ENCODE measurements at places on chromosomes 3 and 15.

DNA sequence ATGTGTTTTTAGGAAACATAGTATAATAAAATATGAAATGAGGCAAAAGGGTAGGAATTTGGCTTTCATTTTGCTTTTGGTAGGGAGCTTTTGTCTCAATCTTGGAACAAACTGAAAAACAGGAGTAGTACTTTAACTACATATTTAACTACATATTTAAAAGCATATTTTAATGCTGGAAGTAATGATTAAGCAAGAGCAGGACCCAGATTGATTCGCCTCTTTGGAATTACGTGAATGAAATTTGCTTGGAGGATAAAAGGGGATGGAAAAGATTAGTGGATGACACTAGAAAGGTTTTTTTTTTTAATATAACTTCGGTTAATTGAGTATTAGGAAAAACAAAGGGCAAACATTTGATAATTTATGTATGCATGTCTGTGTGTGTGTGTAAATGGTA lies 11.2 kb upstream of the TMEM212 start:
- no peak for DNase-seq

GRCh38 chr3:132342183-132342582 lies 25.0 kb downstream of the ACP3 start:
- DNase-seq = no peak

DNA sequence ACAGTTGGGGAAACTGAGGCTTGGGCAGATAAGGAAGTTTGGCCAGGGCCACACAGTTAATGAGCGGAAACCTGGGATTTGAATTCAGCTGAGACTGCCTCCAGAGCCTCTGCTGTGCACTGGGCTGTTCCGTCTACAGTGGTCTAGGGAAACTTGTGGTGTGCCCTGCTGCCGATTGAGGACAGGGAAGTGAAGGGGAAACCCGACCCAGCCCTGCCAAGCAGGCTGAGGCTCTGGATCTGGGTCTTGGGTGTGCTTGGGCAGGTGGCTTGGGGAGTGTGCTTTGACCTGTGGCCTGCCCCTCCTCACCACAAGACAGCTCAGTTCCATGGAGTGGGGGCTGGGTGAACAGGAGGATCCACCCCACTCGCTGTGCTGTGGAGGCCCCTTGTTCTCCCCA lies 17.6 kb downstream of the NISCH start:
- no peak for DNase-seq

DNA sequence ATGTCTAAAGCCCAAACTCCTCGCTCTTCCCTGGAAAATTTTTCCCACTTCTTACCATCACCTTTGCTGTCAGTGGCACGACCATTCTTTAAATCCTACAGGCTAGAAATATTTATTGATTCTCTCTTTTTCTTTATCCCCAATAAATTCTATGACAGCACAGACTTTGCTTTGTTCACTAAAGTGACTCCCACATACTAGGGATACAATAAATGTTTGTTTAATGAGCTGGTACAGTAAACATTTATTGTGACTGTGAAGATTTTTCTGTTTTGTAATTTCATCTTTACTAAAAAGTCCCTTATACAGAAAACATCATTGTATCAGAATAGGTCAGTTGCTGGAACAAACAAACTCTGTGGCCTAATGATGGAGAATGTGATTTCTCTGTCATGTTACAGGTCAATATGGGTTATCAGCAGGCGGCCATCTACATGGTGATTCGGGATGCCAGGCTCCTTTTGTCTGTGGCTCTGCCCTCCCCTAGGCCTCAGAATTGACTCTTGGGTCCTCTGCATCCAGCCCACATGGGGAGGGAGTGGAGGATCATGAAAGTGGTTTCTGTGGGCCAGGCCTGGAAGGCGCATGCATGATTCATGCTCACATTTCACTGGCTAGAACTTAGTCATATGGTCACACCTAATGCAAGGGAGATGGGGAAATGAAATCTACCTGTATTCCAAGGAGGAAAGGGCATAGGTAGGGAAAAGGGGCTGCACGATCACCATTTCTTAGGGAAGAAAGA lies 22.7 kb upstream of the KNG1 start:
- DNase-seq = no peak

DNA sequence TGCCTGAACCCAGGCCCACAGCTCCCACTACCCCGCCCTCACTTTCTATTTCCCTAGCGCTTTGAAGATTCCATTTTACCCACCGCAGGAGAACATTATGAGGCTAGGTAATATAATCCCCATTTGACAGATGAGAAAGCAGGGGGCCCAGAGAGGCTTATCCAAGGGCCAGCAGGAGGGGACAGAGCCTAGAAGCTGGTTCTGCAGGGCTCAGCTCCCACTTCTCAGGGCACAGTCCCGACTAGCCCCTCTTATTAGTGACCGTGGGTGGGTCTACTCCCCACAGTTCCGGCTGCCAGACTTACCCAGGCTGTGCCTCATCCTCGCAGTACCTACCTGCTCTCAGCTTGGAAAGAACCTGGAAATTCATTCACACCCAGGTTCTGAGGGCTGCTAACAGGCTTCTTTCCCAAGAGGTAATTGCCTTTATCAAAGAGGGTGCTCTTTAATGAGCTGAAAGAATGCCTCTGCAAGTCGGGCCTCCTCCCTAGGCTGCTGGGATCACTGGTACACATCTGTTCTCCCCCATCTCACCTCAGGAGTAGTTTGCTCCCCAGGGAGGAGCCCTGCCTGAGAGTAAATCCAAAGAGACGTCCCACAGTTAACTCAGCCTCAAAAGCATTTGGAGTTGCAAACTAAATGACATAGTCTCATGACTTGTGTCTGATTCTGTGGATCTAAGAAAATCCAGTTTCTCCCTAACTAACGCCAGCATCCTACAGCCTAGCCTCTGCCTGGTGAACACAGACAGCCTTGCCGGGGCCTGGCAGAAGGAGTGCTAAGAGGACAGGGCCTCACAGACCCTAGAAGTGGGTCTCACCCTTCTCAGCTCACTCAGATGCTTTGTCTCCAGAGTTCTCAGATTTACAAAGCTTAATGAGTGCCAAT lies 125.0 kb downstream of the CHSY1 start:
- DNase-seq = peak; percentile 35

- DNase-seq = no peak
Measured at GRCh38 chr3:23735535-23736326, 70.0 kb upstream of the UBE2E1 start.

- DNase-seq = no peak
Measured at GRCh38 chr3:48233542-48233941, 7.4 kb upstream of the ZNF589 start.

DNA sequence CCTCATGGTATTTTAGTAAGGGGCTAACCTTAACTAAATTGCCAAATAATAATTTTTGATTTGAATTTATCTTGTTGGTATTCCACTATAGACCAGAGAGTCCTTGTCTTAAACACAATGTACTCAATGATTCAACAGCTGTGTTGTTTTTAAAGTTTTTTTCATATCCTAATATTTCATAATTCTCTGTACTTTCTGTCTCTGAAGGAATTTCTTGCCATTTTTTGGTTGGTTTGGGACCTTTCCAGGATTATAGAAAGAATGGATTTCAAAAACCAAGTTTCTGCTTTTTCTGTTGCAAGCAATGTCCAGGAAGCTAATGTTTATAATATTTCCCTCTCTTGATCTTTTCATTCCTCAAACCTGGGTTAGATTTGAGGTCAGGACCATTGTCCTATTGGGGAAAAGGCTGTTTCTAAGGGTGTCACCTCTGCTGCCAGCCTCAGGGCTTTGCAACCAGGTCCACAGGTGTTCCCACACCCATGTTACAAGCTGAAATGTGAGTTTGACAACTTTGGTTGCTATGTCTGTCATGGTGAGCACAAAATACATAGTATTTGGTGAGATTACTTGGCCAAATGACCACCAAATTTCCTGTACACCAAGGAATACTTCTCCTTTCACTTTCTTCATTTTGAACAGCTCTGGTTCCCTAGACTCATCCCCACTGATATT lies 363.7 kb upstream of the RGMA start:
- DNase-seq = no peak

DNA sequence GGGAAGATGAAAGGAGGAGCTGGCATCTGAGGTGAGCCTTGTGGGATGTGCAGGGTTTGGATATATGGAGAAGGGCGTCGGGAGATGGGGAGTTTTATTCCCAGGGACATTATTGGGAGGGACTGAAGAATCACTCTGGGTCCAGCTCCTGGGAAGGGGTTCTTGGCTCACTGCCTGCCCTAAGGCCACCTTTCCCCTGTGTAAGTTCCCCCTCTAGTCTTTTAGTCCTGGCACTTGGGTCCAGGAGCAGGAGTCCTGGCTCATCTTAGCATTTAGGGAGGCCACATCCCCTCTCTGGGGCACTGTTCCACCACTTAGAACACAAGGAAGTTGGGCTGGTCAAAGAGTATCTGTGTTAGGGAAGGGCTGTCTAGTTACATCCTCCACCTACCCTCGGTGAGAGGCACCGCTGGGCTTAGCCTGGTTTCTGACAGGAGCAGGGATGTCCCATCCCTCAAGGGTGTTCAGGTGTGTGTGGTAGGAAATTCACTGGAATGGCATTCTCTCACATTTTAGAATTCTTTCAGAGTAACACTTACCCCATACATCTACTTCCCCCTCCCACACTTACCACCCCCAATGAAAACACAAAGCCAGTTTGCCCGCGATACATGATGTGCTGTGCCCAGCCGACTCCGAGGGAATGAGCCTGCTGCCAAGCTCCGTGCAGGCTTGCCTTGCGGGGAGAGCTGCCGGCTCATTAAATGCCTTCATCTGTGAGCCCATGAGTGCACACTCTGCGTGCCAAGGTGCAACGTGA lies 86.7 kb downstream of the FAM43A start:
- DNase-seq = no peak

DNA sequence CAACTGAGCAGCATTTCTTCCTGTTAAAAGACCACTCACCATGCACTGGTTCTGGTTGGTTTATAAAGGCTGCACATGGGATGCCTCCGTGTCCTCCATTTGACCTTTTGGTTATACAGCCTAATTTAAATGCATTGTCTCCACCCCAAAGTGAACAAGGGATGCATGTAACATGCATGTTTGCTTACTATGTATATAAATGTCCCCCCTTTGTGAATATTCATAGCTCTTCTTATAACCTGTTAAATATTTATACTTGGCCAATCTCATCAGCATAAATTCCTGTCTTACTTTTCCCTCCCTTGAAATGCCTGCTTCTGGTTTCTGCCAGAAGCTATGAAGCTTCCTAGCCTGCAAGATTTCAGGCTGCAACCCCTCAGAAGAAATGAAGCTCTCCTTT lies 27.4 kb downstream of the TARS3 start:
- no peak for DNase-seq

- DNase-seq = no peak
Measured at GRCh38 chr3:53671192-53671960, 174.8 kb downstream of the CHDH start.

- DNase-seq = peak; percentile 10
Measured at GRCh38 chr3:138348754-138349739, 668 bp downstream of the MRAS start.

GRCh38 chr3:66320390-66320789 lies 99.6 kb downstream of the SLC25A26 start:
- no peak for DNase-seq

GRCh38 chr15:61736790-61737189 lies 323.5 kb downstream of the VPS13C start:
- DNase-seq = no peak

GRCh38 chr15:90557186-90558084 lies 27.7 kb downstream of the CRTC3 start:
- no peak for DNase-seq

DNA sequence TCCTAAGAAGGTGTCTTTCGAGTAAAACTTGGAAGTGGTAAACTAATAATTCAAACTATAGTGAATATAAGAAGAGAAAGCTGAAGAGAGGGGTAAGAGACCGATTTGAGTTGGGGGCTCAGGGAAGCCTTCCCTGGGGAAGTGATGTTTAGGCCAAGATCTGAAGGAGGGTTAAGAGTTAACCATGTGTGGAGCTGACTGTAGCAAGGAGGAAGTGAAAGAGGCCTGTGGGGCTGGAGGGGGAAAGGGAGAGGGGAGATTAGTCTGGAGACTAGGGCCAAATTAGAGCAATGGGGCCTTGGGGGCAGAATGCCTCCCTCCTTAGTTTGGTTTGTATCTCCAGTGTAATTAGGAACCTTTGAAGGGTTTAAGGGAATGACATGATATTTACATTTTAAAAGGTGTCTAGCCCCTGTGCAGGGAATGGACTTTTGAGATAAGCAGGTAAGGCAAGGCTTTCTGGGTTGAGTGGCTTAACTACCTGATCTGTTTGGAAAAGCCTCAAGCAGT lies 2.2 kb downstream of the ZNF592 start:
- DNase-seq = no peak

- no peak for DNase-seq
Measured at GRCh38 chr3:178131801-178132200, 404.4 kb upstream of the KCNMB2 start.

- DNase-seq = no peak
Measured at GRCh38 chr3:134644731-134645514, 5.9 kb downstream of the KY start.

- no peak for DNase-seq
Measured at GRCh38 chr3:150220799-150221198, 187.3 kb upstream of the TSC22D2 start.

DNA sequence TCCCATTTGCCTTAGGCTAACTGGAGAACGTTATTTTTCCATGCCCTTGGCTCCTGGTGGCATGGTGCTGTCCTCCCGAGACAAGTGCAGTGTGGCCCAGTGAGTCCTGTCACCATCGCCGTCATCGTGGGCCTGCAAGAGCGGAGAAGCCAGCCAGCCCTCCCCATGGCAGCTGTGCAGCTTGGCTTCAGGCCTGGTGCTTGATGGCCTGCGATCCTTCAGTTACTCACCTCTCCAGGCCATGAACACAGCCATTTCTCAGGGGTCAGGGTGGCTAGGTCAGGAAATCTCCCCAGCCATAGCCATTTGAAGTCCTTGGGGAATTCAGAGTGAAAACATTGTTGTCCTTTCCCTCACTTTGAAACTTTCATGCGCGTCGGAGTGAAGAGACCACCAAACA lies 189.0 kb upstream of the RGMA start:
- no peak for DNase-seq

GRCh38 chr3:124363476-124363875 lies 366.8 kb upstream of the UMPS start:
- DNase-seq = no peak

- no peak for DNase-seq
Measured at GRCh38 chr3:30098243-30098642, 508.2 kb upstream of the TGFBR2 start.

DNA sequence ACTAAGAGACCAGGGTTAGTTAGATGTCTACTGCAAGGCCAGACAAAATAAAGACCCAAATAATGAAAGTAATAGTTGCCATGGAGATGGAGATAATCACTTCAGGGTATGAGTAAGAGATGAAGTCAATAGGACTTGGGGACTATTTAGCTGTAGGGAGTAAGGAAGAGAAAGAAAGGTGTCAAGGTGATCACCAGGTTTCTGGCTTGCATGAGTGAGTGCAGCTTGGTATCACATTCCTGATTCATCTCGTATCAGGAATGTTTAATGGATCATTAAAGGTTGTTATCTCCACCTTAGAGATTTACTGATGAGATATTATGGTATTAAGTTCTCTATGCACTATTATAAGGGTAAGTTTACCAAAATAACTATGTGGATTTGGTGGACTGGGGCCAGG lies 357.4 kb upstream of the ATP11B start:
- no peak for DNase-seq

DNA sequence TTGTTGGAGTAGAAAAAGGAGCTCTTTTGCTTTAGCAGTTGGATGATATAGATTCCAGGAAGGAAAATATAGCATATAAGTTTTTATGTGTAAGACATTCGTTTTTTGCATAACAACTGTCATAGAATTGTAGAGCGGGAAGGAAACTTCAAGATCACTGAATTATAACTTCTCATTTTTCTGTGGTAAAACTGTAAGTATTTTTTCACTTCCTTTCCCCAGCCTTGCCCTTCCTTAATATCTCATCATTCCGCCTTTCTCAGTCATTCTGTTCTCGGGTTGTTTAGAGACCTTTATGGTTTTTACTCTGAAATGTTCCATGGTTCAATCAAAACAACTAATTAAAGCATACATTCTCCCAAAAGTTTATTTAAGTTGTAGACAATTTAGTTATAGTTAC lies 1.1 kb downstream of the EAF2 start:
- no peak for DNase-seq

Measured in stimulated activated CD4-positive, alpha-beta T cell treated with anti-CD3 and anti-CD28 coated beads, Interleukin-2, amount 100 ng/mL, for 24 hours (primary cell).